ENCODE measurements at places on chromosomes 5 and 9.

GRCh38 chr5:60943624-60944023 is 1.2 kb downstream of the ERCC8 start:
- DNase-seq: no peak

- DNase-seq: no peak
Measured at GRCh38 chr9:68690088-68690487, 15.0 kb upstream of the PIP5K1B start.

DNA sequence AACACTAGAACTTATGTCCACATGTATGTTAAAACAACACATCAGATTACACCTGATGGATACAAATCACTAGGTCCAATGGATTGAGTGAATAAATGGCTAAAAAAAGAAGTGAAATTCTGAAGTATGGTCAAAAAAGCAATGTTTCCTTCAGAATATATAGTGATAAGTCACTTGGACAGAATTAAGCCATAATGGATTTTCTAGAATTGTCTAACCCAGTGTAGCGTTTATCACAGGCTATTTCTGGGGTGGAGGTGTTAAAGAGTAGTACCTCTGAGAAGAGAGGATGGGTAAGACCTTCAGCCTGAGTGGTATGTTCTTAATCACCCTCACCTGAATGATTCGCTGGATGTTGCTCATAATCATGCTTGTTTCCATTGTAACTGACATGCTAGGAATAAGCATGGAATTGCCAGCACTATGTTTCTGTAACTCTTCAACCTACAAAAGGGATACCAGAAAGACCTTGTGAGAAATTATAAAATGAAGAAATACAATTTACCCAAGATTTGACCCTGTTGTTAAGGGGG is 33.2 kb downstream of the SLC31A2 start:
- no peak for DNase-seq

GRCh38 chr9:130895481-130896232 is 955 bp downstream of the QRFP start:
- DNase-seq: no peak

DNA sequence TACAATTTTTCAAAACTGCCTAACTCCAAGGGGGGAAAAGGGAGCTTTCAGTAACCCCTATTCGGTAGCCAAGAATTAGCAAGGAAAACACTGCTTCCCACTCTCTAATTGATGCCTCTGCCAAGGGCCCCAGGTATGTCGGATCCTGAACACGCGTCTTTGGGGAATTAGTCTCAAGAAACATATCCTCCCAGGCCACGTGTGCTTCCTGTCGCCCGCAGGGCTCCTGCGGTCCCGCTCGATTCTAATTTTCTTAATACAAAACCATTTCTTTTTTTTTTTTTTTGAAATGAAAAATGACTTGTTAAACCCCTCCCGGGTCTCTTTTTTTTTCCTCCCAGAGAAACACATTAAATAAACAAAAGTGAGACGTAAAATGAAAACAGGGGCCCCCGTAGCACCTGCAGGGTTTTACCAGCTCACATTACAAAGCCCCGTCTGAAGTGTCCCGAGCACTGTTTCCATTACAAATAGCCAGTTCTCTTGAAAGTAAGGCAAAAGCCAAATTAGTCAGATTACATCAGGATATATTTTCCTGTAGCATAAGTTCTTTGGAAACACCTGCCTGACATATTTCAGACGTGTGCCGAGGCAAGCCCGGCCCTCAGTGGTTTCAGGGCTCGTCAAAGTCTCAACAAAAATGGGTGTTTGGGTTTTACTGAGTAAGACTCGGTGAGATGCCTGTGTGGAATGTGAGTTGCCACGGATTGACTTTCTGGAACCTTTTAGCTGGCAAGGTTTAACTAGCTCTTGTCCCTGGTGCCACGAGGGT is 21.5 kb downstream of the SMIM23 start:
- no peak for DNase-seq

- no peak for DNase-seq
Measured at GRCh38 chr9:128421482-128421996, 882 bp downstream of the CERCAM start.

GRCh38 chr5:71877511-71877910 is 158.4 kb downstream of the CARTPT start:
- no peak for DNase-seq

DNA sequence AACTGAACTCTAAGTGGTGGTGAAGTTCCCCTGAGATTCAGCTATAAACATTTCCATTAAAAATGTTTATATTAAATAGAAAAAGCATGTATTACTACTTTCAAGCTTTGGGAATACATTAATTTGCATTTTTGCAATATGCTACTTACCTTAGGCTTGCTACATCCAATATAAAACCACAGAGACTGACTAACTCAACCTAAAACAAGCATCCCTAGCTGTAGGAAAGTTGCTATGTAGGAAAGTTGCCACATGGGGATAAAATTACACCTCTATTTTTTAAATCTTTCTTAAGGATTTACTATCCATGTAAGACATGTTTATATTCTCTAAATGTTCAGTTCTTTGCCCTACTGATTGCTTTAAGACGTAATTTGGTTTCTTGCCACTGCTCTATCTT is 12.8 kb downstream of the SCAMP1 start:
- no peak for DNase-seq

DNA sequence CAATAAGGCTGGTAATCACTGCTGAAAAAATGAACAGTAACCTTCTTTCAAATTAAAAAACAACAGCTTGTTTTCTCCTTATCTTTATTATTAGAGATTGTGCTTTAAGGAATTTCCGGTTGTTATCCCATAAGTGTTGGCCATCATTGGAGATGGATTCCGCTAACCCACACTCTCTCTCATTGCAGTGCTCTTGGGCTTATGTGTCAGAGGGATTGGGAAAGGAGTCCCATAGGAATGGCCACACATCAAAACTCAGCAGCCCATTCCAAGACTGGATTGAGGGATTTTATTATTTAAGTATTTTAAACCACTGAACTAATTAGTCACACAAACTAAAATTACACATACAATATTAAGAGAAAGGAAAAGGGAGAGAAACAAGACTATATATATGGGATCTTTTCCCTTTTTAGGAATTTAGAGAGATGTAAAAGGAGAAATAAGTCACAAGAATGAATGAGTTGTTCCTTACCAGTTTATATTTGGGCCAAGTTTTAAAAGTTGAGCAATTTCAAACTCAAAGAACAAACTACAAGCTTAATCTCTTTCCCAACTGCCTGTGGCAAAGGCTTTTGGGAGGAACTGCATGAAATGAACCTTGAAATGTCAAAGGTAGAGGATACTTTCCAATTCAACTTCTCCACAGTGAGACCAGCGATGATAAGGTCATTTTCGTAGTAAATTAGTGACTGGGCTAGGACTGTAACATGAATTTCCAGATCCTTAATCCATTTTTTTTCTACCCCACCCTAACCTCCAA is 2.4 kb downstream of the SPINK6 start:
- no peak for DNase-seq

DNA sequence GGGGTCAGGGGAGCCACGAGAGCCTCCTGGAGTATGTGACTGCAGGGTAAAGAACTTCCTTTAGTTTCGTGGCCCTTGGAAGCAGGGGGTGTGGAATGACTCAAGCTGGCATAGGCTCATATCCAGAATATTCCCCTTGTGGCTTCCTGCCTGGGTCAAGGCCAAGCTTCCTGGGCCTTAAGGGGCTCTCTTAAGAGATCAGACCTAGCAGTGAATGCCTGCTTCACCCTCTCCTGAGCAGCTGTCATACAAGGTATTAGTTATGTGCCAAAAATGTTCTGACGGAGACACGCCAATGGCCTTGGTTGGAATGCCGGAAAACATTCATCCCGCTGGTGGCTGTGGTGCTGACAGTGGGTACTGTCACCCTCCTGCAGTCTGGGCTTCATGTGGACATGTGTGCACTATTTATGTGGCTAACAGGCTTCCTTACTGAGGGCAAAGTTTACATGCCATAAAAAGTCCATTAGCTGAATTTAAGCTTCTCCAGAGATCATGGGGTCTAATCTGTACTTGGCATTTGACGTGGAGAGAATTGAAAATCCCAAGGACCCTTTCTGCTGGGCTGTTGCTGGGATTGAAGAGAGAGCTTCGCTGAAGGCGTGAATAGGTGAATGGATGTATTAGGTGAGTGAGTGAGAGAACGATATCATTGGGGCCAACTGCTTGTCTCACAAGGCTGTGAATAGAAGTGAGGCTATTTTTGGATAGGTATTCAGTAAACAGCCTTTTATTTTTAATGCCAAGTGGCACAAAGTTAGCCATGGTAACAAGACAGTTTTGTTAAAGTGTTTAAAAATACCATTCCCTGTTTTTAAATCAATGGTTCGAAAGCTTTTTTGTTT is 156.8 kb downstream of the MACROH2A1 start:
- DNase-seq: no peak

- no peak for DNase-seq
Measured at GRCh38 chr5:79792463-79792862, 102.8 kb downstream of the CMYA5 start.

DNA sequence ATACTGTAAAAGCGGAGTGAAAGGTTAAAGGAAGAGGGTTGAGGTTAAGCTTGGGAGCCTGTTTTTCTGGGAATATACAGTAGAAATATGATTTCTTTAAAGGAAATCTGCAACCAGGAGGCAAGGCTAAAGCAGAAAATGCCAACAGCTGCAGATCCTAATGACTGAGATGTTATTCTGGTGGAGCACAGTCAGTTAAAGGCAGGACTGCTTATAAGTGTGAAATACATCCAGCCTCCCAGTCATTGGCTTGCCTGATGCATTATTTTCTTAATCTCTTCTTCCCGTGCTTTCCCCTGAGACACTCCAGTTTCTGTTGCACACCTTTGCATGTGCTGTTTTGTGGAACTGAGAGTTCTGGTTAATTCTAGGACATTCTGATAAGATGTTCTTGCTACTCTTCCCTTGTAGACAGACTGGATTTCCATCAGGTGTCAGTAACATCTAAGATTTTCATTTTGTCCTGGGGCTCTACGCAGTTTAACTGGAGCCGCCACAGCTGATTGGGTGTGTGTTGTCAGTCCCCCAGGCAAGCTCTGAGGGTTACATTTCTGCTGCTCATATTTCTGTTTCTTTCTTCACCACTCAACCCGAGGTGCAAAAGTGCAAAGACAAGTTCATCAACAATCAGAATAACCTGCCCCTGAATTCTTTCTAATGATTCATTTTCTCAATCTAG is 44.4 kb downstream of the CAST start:
- DNase-seq: no peak

GRCh38 chr5:170597872-170598271 is 94.1 kb downstream of the KCNIP1 start:
- DNase-seq: no peak

- DNase-seq: no peak
Measured at GRCh38 chr9:122835313-122835731, 6.9 kb upstream of the PDCL start.
